Hematopoietic multipotent progenitor cell treated with erythropoietin and hydrocortisone succinate and interleukin-3 and kit ligand, for 8 days (in vitro differentiated cells): ENCODE measurements at places on chromosomes 1 and 21.

DNA sequence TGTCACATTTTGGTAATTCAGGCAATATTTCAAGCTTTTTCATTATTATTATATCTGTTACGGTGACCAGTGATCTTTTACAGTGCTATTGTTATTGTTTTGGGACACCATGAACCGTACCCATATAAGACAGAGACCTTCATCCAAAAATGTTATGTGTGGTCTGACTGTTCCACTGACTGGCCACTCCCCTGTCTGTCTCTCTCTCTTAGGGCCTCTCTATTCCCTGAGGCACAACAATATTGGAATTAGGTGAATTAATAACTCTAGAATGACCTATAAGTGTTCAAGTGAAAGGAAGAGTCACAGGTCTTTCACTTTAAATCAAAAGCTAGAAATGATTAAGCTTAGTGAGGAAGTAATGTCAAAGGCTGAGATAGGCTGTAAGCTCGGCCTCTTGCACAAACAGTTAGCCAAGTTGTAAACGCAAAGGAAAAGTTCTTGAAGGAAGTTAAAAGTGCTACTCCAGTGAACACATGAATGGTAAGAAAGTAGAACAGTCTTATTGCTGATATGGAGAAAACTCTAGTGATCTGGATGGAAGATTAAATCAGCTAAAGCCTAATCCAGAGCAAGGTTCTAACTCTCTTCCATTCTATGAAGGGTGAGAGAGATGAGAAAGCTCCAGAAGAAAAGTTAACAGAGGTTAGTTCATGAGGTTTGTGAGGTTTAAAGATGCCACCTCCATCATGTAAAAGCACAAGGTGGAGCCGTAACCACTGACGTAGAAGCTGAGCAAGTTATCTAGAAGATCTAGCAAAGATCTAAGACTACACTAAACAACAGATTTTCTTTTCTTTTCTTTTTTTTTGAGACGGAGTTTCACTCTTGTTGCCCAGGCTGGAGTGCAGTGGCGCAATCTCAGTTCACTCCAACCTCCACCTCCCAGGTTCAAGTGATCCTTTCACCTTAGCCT is 19.7 kb upstream of the DIPK1A start:
- no peak for DNase-seq

DNA sequence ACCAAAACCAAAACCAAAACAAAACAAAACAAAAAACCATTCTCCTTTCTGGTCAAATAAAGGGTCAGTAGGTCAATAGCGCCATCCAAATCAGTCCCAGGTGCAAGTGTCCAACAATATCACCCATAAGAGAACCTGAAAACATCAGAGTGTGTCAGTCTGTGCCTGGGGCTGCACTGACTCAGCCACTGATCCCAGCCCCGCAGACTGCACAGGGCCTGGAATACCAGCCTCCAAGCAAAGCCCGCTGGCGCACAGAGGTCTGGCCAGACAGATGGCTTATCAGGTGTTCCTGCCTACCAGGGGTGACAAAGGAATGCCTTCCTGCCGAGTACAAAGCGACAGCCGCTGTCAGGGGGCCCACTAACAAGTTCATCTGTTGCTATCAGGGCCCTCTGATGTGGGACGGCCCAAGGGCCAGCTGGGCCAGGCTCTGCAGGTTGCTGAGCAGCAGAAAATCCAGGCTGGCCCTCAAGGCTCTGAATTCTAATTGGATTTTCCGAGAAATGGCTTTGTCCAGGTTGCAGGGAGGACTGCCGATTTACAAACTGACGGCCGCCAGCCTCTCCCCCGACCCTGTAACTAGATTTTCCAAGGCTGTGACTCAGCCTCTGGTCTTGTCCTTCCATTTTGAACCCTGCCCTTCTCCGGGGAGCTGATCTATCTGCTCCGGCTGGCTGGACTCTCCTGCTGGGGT is 13.7 kb upstream of the TMEM51 start:
- no peak for DNase-seq

DNA sequence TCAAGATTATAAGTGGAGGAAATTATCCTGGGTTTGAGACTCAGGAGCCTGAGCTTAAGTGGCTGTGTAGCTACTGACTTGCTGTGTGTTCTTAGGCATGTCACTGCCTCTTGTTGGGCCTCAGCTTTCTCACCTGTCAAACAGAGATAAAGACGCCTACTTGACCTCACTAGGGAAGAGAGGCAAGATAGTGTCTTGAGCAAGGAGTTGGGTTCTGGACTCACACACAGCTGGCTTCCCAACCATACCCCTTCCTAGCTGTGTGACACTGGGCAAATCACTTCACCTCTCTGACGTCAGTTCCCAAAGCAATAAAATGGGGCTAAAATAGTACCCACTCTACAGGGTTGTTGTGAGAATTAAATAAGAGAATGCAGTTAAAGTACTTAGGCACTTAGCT is 11.6 kb upstream of the EPB41 start:
- DNase-seq, result peak; percentile 61

DNA sequence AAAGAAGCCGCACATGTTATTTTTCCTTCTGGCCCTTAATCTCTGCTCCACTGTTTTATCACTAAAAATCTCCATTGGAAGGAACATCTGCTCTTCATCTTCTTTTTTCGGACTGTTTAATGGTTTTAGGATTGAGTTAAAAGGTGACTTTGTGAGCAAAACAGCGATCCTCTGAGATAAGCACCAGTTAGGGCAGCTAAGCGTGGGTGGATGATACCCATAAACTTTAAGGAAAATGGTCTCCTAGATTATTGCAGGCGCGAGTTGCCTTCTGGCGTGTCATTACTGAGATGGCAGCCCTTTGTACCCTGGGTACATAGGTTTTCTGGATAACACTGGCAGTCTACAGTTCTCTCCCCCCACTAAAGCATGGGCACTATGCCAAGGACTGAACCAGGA is 44.0 kb upstream of the HMGB4 start:
- no peak for DNase-seq

GRCh38 chr1:227775841-227776240 is 39.6 kb upstream of the PRSS38 start:
- no peak for DNase-seq

- no peak for DNase-seq
These were observed 124.3 kb downstream of the VAV3 start for GRCh38 chr1:107840725-107841124.

DNA sequence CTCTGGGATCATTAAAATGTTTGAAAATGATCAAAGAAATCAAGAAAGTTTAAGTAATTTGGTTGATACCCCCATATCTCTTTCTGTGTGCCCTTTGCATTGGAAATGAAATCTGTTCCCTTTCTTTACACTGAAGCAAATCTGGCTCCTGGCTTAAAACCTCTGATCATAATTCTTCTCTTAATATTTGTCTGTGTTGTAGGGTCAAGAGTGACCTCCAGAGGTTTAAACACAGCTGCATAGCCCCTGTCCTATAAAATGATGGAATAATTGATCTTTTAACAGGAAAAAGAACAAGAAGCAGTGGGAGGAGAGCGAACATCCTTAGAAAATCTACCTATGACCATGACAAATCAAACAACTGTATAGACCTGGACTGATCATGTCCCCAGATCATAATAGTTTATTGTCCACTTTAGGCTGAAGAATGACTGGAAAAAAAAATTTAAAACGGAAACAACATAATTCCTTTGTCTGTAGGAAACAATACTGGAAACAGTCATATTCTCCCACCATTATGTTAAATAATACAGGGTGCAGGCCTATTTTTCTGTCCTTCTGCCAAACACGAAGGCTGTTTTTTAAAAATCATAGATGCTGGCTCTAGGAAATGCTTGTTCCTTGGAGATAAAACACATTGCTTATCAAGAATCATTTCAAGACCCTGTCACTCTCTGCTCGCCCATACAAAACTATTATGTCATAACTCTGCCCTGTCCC is 184.3 kb downstream of the NEGR1 start:
- DNase-seq, result no peak

DNA sequence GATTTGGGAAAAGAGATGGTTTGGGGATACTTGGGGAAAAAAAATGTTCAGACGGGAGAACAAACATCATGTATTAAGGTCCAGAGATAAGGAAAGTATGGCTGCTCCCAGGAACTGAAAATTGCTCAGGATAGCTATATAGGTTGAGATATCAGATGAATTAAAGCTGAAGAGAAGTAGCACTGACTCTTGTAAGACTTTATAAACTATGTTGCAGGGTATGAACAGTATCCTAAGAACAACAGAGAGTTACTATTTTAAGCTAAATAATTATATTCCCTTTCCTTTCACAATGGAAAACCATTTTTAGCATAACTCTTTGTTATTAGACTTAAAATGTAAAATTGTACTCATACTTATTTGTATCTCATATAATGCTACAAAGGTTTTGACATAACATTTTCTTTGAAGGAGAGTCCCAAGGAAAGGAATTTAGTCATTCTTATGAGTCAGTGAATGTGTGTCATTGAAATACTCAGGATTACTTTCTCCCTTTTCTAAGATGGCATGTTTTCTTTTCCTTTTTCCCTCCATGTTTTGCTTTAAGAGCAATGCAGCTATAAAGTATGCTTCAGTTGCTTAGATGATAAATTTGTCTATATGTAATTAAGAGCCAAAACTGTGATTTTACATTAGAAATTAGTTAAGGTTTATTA is 139.4 kb upstream of the KIAA1614 start:
- DNase-seq, result no peak

- no peak for DNase-seq
These were observed 18.1 kb downstream of the LDLRAD1 start for GRCh38 chr1:53999920-54000319.

DNA sequence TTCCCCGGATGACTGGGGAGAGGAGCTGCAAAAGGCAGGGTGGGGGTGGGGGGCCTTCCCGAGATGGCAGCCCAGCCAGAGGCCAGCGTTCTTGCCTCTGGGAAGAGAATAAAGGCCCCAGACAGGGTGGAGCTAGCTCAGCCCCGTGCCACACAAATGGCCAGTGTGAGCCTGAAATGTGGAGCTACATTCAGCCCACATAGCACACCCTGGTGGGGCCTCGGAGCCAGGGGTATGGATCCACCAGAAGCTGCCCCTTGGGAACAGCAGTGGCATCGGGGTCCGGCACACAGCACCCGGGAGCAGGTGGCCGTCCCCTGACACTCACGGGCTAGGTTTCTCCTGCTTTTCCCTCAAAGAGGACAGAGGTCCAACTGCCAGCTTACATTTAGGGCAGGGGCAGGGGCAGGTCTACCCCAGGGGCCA is 93.9 kb downstream of the PDE9A start:
- no peak for DNase-seq

DNA sequence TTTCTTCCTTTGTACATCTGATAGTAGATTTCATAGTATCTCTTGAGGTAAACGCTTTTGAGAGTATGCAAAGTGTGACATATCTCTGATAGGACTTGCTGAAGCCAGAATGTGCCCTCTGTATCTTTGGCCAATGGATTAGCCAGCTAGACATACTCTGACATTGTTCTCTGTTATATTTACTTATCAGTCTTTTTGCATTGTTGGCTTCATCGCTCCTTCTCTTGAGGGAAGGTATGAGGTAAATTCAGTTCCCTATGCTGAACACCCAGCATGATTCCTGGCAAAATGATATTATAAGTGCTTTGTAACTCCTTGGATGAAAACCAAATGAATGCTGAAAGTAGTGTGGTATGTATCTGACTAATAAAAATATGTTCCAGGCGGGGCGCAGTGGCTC is 163.2 kb upstream of the CACYBP start:
- DNase-seq, result no peak

DNA sequence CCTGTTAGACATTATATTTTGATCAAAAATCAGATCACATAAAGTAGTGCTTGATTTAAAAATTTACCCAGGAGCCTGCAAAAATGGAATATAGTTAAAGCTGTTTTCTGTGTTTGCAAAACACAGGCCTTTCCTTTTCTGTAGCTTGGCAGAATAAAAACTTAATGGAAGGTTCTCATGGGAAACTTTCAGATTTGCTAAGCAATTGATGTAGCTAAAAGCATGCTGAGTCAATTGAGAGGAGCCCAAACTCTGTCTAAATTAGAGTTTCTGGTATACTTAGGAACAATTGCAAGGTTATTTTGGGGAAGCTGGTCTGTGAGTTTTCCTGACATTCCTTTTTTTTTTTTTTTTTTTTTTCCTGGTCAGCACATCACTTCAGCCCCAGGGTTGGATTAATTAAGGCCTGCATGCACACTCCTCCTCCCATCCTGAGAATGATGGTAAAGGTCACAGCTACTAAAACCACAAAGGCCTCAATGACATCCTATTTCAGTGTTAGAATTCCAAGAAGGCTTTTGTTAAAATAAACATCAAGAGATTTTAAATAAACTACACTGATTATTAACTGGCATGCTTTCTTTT is 608.7 kb downstream of the PLPP3 start:
- DNase-seq, result no peak

GRCh38 chr1:52192436-52192835 is 50.5 kb downstream of the ZFYVE9 start:
- no peak for DNase-seq

- peak; percentile 56 for DNase-seq
These were observed 1.4 kb downstream of the RCC1 start for GRCh38 chr1:28507247-28507645.

- no peak for DNase-seq
These were observed 85.8 kb downstream of the MIS18A start for GRCh38 chr21:32193098-32193465.

DNA sequence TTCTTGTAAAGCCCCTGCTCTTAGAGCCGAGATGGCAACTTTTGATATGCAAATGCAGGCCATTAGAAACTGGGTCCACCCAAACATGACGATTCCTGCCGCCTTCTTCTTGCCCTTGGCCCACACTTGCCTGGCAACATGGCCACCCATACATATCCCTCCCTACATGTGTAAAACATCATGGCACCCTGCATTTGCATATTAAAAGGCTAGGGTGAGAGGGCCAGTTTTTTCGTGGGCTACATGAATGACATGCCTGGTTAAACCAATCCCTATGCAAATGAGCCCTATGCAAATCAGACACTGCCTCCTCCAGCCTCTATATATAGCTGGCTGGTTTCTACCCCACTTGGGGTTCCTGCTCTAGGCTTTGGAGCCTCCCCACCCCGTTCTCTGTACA is 18.8 kb downstream of the PLA2G2A start:
- DNase-seq, result no peak
